ENCODE measurements at places on chromosomes 16 and 17.

- DNase-seq: no peak
These were observed 309.9 kb upstream of the ASIC2 start for GRCh38 chr17:33602981-33603380.

DNA sequence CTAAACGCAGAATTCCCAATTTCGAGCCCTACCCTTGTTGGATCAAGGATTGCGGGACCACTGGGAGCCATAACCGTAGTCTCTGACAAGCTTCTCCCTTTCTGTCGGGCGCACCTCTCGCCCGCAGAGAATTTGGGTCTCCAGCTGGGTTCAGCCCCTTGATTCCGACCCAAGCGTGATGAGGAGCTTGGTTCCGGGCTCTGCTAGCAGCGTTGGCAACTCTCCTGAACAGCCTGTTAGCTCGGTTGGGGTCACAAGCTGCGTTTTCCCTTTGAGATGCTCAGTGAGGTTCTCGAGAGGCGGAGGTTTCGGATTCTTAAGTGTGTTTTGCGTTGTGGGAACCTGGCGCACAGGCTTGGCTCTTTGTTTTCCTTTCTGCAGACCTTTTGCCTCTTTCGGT is 655 bp downstream of the ATXN1L start:
- DNase-seq: no peak

GRCh38 chr17:28675980-28676379 is 14.0 kb downstream of the SUPT6H start:
- no peak for DNase-seq

DNA sequence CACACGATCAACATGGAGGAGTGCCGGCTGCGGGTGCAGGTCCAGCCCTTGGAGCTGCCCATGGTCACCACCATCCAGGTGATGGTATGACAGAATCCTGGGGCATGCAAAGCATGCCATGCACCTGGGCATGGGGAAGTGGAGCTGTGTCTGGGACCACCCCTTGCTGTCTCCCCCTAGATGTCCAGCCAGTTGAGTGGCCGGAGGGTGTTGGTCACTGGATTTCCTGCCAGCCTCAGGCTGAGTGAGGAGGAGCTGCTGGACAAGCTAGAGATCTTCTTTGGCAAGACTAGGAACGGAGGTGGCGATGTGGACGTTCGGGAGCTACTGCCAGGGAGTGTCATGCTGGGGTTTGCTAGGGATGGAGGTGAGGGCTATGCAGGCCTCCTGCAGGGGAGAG is 6.7 kb downstream of the IFI35 start:
- DNase-seq: no peak

DNA sequence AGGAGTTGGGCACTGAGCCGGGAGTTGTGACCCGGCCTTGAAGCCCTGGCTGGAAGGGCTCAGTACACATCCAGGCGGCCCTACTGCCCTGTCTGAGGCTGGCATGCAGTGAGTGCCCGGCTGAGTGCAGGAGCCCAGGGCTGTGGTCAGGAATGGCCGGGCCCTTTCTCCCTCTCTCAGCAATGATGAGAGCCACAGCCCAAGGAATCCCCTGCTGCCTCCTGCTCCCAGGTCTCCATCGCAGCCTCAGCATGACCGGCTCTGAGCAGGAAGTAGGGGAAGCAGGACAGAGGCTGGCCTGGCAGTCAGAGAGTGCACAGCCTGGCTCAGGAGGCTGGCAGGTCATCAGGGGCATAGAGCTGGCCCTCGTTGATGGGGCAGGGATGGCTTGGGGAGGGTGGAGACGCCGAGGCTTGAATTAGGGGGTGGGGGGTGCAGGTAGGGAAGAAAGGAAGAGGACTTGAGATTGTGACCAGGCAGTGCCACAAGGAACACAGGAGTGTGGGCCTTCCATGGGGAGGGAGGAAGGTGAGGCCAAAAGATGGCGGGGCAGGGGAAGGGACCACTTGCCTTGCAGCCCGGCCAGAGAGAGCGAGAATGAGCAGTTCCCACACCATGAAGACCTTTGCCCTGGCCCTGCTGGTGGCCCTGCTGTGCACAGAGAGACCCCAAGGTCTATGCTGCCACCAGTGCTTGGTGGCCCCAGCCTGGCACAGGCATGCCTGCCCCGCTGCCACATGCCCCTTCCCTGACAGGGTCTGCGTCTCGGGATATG is 32.1 kb upstream of the KRT17 start:
- DNase-seq: no peak

- DNase-seq: no peak
These were observed 9.4 kb upstream of the GNA13 start for GRCh38 chr17:65065906-65066305.

DNA sequence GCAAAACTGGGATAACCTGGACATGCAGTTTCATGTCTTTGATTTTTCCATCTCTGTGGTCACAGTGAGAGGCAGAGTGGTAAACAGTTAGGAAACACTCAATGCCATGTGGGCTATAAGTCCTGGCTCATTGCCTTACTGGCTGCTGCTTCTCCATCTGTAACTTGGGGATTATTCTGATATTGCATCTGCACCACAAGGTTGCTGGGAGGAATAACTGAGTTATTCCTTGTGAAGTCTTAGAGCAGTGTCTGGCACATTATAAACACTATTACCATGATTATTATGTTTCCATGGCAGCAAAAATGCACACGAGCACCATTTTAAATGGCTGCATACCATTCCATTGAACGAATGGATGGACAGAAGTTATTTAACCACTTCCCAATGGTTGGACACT is 111.7 kb upstream of the CDH5 start:
- no peak for DNase-seq

GRCh38 chr16:66895999-66896398 is 15.7 kb downstream of the PDP2 start:
- DNase-seq: no peak

- DNase-seq: no peak
These were observed 22.3 kb downstream of the MYH11 start for GRCh38 chr16:15834502-15834901.

- DNase-seq: no peak
These were observed 13.7 kb downstream of the CACNG1 start for GRCh38 chr17:67058036-67058435.

GRCh38 chr16:3608069-3608468 is 3.3 kb downstream of the SLX4 start:
- DNase-seq: no peak

DNA sequence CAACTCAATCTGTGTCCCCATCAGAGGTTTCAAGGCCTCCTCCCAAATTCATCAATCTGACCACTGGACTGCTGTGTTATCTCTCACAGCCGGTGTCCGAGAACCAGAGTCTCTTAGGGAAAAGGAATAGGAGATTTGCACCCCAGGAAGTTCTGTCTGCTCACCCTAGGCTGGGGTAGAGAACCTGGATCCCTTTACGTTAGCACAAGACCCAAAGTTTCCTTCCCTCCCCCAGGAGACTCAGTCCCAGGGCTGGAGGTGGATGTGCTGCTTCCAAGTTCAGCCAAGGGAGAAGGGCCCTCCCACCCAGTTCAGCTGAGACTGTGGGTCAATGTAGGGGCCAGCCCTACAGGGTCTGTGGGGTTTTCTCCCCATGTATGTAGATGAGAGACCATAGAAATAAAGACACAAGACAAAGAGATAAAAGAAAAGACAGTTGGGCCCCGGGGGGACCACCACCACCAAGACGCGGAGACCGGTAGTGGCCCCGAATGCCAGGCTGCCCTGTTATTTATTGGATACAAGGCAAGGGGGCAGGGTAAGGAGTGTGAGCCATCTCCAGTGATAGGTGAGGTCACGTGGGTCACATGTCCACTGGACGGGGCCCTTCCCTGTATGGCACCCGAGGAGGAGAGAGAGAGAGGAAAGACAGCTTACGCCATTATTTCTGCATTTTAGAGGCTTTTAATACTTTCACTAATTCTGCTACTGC is 22.7 kb upstream of the OR1F1 start:
- DNase-seq: no peak

- DNase-seq: no peak
These were observed 10.5 kb downstream of the MXRA7 start for GRCh38 chr17:76700270-76700616.

DNA sequence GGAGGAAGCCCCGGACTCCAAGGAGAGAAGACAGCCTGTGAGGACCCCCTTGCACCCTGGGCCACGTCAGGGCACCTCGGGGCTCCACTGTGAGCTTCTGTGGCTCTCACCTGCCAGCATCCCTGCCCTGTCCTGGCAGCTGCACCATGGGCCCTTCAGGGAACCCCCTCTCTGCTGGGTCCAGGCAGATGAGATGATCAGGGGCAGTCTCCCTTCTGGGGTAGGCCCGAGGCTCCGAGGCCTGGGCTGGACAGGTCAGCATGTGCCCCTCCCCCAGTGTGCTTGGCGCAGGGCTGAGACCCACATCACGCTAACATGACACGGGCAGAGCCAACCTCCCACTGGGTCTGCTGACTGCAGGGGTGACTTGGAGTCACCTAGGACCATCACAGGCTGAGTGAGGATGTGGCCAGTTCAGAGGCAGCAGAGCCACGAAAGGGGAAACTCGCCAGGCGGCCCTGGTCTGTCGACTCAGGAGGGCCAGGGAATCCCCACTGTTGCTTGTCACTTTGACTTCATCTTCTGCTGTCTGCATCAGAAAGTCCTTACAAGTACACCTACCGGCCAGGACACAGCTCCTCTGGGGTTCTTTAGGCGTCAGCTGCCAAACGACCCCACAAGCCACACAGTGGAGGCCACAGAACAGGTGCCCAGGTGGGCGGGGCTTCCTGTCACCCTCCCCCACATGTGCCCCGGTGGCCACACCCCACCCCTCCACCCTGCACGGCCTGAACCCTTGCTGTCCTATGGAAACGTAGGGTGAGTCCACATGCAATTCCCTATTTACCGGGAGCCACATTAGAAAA is 2.2 kb downstream of the GALNS start:
- DNase-seq: peak; percentile 44

GRCh38 chr17:50297407-50297865 is 23.2 kb downstream of the TMEM92 start:
- DNase-seq: peak; percentile 72

DNA sequence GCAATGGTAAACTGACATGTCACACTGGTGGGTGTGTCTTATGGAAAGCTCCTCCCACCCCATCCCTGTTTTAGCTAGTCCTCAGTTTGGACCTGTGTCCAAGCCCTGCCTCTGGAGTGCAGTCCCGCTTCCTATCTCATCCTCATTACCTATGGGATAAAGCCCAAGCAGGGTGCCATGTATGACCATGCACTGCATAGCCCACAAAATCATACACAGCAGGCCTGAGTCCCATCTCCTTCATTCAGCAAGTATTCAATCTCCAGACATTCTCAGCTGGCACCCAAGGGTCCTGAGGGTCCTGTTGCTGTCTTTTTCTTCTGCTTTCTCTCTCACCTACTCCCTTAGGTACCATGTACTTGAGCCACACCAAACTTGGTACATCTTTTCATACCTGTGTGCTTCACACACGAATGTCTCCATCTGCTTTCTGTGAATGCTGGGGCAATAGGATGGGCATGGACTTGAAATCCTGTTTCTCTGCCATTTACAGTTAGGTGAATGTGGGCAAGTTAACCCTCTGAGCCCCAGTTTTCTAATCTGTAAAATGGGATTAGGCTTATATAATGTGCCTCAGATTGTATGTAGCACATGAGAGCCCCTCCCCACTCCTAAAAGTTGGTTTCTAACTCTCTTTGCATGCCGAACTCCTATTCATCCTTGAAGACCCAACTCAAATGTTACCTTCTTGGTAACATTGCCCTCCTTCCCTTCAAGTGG is 28.5 kb downstream of the TNS4 start:
- no peak for DNase-seq

DNA sequence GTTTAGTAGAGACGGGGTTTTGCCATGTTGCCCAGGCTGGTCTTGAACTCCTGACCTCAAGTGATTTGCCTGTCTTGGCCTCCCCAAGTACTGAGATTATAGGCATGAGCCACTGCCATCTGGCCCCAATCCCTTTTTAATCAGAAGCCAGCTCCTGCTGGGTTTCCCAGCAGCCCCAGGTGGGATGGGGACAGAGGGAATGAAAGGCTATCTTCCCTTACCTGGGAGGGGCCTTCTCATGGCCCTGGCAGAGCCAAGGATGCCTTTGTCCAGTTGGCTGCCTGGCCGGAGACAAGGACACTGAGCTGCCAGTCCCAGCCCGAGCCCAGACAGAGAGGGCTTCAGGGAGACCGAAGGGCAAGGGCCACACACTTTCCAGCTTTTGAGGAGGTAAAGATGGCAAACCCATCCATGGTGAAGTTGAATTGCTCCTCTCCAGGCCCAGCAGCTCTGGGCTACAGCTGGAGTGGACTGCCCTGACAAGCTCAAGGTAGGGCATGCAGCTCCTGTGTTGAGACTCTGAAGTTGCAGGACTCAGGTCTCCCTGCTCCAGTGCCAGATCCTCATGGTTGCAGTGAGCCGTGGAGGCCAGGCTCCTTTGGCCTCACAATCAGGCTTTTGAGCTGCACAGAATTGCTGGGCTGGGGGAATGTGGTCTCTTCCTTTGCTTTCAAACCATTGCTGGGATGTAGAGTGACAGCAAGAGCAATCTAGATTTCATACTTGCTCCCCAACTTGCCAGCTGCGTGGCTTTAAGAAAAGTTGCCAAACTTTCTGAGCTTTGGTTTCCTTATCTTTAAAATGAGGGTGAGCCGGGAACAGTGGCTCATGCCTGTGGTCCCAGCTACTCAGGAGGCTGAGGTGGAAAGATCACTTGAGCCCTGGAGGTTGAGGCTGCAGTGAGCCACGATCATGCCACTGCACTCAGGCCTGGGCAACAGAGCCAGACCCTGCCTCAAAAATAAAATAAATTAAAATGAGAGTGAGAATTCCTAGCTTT is 44.5 kb upstream of the IL34 start:
- DNase-seq: no peak

- DNase-seq: peak; percentile 21
These were observed 169.2 kb downstream of the MRTFB start for GRCh38 chr16:14240219-14240843.

DNA sequence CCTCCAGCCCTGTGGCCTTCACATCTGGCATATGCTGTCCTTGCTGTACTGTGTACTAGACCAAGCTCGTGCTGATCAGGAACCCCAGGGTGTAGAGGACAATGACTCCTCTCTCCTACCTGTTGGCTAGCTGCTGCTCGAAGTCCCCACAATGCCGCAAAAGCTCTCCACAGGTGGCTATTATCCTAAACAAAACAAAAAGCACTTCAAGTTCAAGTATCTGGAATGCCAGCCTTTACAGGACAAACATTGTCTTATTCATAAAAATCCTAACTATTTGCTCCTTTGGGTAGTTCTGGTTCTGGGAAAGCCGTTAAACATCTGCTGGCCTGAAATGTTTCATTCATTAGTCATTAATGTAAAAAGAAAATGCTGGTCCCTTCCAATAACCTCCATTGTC is 42.8 kb downstream of the COG7 start:
- DNase-seq: no peak

All from SJCRH30 (cell line).